T-helper 2 cell treated with Interferon-gamma antibody and Interleukin-4, amounts not matched to agents 5 μg/mL and 100 μg/mL, for 36 hours (primary cell): ENCODE measurements at places on chromosomes 7 and 10.

- DNase-seq: peak; percentile 60
- peaks cover 5% of the 10 kb centered on the region for H3K4me1 ChIP-seq
- peak overlapping the region; percentile 85 for H3K4me3 ChIP-seq
These were observed 25.3 kb downstream of the GARIN1A start for GRCh38 chr7:128697302-128697905.

GRCh38 chr10:3068968-3069737 is 1.8 kb downstream of the PFKP start:
- peaks cover 38% of the 10 kb centered on the region for H3K4me1 ChIP-seq
- peaks cover 44% of the 10 kb centered on the region for H3K36me3 ChIP-seq
- peak overlapping the region; percentile 90 for H3K4me3 ChIP-seq
- peaks cover 11% of the 10 kb centered on the region for H3K27me3 ChIP-seq
- DNase-seq: peak; percentile 20

DNA sequence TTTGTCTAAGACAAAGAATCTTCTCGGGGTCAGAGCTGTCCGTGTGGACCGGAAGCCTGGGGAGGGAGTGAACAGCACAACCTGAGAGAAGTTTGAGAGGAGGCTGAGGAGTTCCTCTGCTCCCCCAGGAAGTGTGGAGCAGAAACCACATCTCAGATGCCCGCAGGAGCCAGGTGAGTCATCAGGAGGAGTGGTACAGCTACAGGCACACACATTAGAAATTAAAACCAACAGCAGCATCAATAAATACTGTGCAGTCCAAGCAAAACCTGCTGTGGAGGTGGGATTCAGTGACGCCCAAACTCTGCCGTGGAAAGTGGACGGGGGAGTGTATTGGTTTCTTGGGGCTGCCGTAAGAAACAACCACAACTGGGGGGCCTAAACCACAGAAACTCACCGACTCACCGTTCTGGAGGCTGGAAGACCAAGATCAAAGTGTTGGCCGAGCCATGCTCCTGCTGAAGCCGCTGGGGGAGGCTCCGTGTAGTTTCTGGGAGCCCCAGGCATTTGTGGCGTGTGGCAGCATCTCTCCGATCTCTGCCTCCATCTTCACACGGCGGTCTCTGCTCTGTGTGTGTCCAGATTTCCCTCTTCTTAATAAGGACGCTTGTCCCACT is 31.2 kb upstream of the GARS1 start:
- peaks cover 14% of the 10 kb centered on the region for H3K36me3 ChIP-seq
- no peaks in the 10 kb centered on the region for H3K27me3 ChIP-seq
- no peak overlapping the region for H3K4me3 ChIP-seq
- no peak overlapping the region for H3K27ac ChIP-seq

DNA sequence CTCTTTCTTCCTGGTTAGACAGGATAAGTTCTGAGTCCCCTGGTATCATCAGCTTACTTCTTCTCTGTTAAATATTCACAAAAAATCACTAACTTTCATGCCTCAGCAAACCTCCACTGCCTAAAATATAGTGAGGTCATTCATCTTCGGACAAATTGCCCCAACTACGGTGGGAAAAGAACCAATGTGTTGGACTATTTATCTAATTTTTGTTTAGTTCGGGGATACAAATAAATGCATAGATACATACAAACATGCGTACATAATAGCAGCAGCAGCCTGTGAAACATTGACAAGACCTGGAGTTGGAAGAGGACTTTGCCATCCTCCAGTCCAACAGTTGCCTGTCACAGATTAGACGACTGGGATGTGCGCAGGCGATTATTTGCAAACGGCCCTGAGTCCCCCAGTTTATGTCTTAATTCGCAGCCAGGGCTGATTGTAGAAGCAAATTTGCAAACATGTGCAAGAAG is 51.5 kb downstream of the EGFR start:
- DNase-seq: no peak
- no peak overlapping the region for H3K27ac ChIP-seq
- H3K4me3 ChIP-seq: no peak overlapping the region
- H3K4me1 ChIP-seq: peaks cover 14% of the 10 kb centered on the region
- H3K36me3 ChIP-seq: no peaks in the 10 kb centered on the region
- H3K27me3 ChIP-seq: peaks cover 15% of the 10 kb centered on the region

DNA sequence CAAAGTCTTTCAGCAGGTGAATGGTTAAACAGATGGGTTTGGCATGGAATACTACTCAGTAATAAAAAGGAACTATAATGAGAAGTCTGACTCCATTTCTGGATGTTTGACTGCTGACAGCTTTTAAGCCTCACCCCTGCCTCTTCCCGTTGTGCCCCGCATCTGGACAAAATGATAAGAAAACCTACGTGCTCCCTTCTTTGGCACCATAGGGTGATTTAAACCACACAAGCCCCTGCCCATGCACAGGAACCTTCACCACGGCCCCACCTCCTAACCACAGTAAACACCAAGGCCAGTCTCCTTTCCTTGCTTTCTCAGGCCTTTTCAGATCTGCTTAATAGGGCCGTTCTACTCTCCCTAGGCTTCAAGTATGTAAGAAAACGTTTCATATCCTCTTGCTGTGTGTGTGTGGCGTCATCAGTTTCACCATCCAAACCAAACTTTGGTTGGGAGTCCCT is 47.1 kb upstream of the UBN2 start:
- no peak overlapping the region for H3K4me3 ChIP-seq
- no peak for DNase-seq
- peaks cover 7% of the 10 kb centered on the region for H3K4me1 ChIP-seq
- H3K27ac ChIP-seq: no peak overlapping the region
- no peaks in the 10 kb centered on the region for H3K36me3 ChIP-seq

DNA sequence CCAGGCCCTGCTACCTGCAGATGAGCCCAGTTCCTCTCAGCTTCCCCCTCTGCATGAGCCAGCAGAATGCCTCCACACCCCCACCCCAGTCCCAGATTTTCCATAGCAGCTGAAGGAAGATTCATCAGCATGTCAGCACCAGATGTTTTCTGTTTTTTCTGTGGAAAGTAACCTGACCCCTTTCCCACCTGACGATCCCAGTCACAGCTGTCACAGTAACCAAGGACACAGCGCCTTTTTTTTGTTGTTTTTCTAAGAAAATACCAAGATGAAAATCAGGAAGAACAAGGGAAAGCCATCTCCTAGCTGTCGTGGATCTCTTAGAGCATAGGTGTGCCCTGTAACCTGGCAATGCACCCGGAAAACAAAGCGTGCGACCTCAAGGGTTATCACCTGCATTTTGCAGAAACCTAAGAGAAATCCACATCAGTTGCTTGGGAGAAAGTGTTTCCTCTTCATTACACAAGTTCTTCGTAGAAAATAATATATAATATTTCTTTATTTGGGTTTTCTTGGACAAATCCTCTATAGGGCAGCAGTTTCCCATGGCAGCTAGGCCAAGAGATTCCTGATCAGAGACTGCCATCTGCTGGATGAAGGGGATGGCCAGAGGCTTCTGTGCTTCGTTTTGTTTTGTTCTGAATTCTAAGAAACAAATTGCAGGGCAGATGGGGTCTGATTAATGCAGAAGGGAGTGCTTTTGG is 401.9 kb downstream of the TNS3 start:
- H3K36me3 ChIP-seq: no peaks in the 10 kb centered on the region
- no peak for DNase-seq

- no peaks in the 10 kb centered on the region for H3K27me3 ChIP-seq
- no peak overlapping the region for H3K27ac ChIP-seq
- H3K4me1 ChIP-seq: peaks cover 8% of the 10 kb centered on the region
- DNase-seq: no peak
- H3K4me3 ChIP-seq: no peak overlapping the region
- H3K36me3 ChIP-seq: no peaks in the 10 kb centered on the region
These were observed 110.7 kb downstream of the SEMA3A start for GRCh38 chr7:84083846-84084245.

GRCh38 chr10:69049566-69049961 is 38.3 kb upstream of the SRGN start:
- H3K4me3 ChIP-seq: no peak overlapping the region
- peak overlapping the region; percentile 39 for H3K27ac ChIP-seq
- H3K36me3 ChIP-seq: peaks cover 2% of the 10 kb centered on the region
- H3K4me1 ChIP-seq: peaks cover 48% of the 10 kb centered on the region

GRCh38 chr7:100484673-100485045 is 932 bp downstream of the NYAP1 start:
- H3K36me3 ChIP-seq: no peaks in the 10 kb centered on the region
- peaks cover 7% of the 10 kb centered on the region for H3K4me1 ChIP-seq
- H3K27me3 ChIP-seq: no peaks in the 10 kb centered on the region
- no peak overlapping the region for H3K27ac ChIP-seq

DNA sequence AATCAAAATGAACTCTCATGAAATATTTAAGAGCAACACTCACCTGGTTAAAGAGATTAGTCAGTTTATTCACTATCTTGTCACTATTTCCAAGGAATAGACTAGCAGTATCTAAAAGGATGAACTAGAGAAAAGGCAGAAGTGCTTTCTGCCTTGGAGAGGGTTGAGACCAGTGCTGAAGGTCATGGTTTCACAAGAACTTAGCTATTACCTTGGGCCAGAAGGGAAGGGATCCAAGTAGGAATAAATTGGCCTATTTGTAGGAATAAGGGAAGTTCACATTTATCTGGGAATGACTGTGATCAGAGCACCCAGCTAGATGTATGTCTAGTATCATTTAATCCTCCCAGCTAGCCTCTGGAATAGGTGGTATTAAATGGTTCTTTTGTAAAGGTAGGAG is 347.2 kb downstream of the LRMDA start:
- no peak for DNase-seq
- peaks cover 4% of the 10 kb centered on the region for H3K27me3 ChIP-seq
- H3K4me1 ChIP-seq: no peaks in the 10 kb centered on the region
- H3K4me3 ChIP-seq: no peak overlapping the region
- no peak overlapping the region for H3K27ac ChIP-seq

DNA sequence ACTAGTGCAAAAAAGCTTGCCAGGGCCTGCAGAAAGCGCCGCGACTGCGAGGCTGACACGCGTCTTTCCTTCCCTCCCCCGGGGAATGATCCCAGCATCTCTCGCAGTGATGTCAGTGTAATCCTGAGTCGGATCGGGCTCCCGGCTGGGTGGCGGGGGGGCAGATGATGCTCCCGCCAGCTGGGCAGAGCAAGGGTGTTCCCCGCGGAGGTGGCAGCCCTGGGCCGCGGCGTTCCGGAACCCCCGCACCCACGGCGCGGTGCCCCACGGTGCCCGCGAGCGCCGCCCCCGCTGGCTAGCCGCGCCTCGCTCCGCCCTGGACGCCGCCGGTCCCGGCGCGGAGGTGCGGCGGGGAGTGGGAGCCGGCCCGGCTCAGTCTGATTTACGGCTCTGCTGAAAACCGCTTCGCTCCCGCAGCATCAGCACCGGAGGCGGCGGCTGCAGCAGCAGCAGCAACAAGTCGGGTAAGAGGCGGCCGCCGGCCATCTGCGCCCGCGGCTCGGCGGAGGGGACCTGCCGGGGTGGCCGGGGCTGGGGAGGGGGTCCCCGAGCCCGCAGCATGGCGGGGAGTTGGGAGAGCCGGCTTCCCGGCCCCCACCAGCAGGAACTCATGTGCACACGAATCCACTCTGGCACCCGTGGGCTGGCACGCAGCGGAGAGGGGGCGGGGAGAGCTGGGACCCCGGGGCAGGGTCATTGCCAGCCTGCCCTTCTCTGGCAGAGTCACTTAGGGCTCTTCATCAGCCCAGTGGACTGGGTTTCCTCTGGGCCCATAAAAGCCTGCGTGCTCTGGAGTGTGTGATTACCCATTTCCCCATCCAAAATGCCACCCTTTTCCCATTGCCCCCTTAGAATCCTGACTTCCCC is at the start of gene ZNF365:
TSS of gene ZNF365 (plus strand) at position 375 of the 867 bp plus-strand sequence. CDS start 1,825 bp downstream, outside the sequence.
- H3K4me1 ChIP-seq: peaks cover 5% of the 10 kb centered on the region
- no peak within 1 kb of the TSS for H3K27ac ChIP-seq
- peaks cover 55% of the 10 kb centered on the region for H3K27me3 ChIP-seq
- H3K36me3 ChIP-seq: no peaks in the 10 kb centered on the region

DNA sequence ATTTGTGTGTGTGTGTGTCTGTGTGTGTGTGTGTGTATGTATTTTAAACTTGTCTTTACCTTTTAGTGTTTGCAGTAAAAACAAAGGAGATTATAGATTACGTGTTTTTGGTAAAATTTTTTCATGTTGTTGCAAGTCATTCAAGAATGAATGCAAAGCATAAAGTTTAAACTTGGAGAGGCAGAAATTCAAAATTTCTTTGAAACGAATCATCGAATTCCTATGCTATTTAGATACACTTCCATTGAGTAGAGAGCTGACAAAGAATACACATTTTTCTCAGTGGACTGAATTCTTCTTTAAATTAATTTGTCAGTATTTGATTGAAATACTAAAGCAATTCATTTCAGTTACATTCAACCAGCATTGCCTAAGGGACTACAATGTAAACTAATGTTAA is 66.0 kb upstream of the HDAC9 start:
- H3K36me3 ChIP-seq: no peaks in the 10 kb centered on the region

DNA sequence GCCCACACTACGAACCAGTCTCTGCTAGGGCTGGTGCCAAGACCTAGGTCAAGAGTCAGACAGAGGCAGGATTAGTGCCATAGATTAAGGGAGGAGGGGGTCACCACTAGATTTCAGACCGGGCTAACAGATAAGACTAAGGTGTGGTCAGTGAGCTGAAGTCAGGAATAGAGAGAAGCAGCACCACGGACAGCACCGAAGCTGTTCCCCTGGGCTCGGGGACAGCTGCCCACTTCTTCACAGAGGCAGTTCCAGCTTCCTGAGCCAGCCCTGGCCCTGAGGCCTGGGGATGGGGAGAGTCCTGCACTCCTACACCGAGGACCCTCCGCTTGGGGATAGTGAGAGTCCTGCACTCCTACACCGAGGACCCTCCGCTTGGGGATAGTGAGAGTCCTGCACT is 11.2 kb upstream of the JAKMIP3 start:
- H3K27ac ChIP-seq: no peak overlapping the region
- H3K4me1 ChIP-seq: no peaks in the 10 kb centered on the region
- H3K27me3 ChIP-seq: no peaks in the 10 kb centered on the region
- H3K36me3 ChIP-seq: no peaks in the 10 kb centered on the region
- DNase-seq: no peak
- H3K4me3 ChIP-seq: no peak overlapping the region

GRCh38 chr7:32916006-32916405 is 24.4 kb upstream of the KBTBD2 start:
- H3K4me3 ChIP-seq: no peak overlapping the region
- H3K36me3 ChIP-seq: peaks cover 5% of the 10 kb centered on the region
- no peak overlapping the region for H3K27ac ChIP-seq
- no peaks in the 10 kb centered on the region for H3K4me1 ChIP-seq

DNA sequence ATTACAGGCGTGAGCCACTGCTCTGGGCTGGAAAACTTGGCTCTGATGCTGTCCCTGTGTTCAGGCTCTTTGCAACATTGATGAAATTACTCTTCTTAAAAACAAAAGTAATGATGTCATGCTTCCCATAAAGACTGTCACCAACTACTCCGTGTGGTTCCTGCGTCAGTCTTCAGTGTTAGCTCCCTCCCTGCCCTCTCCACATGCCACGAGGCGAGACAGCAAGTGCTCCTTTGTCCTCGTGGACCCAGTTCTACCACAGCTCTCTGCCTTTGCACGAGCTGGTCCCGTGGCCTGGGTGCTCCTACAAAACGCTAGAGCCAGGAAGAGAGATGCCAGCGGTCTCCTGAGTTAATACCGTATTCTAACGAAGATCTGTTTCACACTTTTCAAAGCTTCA is 194.5 kb downstream of the SDK1 start:
- no peak overlapping the region for H3K27ac ChIP-seq
- H3K36me3 ChIP-seq: no peaks in the 10 kb centered on the region
- H3K4me3 ChIP-seq: no peak overlapping the region
- no peak for DNase-seq
- H3K27me3 ChIP-seq: no peaks in the 10 kb centered on the region
